ENCODE measurements at places on chromosomes 6 and 20. TPM values are rescaled to one million over a fixed set of nuclear protein-coding genes. Genes with fewer than 3 reads are reported as not detected.

DNA sequence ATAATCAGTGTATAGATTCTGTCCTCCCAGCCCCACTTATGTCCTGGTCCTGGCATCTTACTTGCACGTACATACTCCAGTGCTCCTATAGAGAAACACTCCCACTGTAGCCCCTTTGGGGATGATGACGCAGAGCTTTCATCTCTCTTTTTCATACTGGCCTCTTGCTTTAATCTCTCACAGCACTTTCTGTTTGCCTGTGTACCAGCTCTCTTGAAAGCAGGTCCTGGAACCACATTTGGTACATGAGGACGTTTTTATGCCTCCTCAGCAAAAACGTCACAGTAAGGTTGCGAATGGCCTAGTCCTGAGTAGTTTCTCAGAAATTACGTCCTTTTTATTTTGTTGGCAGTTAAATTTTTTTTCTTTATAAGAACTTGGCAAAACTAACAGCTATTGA lies 10.8 kb downstream of the L3MBTL3 start:
- DNase-seq, result no peak

DNA sequence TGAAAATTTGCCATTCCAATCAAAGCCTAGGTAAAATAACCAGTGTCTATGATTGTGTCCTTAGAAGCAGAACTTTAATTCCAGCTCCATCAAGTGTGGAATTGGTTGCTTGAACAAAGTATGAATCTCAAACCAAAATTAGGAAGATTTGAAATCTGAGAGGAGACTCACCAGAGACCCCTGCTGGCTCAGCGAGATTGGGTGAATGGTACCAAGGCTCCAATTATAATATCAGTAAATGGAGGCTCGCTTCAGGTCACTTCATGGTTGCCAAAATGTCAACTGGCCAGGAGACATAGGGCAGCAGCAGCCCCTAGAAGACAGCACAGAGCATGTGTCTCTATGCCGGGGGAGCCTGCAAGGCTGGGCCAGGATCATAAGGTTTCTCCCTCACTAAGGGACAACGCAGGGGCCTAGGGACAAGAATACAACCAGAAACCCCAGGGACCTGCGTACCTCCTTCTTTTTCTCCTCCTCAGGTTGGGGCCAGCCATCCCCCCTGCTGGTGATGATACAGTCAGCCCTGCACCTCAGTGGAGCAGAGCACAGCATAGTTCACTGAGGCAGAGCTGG lies 14.0 kb downstream of the RBL1 start:
- DNase-seq, result no peak

The OXT gene
- total RNA-seq, result not detected

DNA sequence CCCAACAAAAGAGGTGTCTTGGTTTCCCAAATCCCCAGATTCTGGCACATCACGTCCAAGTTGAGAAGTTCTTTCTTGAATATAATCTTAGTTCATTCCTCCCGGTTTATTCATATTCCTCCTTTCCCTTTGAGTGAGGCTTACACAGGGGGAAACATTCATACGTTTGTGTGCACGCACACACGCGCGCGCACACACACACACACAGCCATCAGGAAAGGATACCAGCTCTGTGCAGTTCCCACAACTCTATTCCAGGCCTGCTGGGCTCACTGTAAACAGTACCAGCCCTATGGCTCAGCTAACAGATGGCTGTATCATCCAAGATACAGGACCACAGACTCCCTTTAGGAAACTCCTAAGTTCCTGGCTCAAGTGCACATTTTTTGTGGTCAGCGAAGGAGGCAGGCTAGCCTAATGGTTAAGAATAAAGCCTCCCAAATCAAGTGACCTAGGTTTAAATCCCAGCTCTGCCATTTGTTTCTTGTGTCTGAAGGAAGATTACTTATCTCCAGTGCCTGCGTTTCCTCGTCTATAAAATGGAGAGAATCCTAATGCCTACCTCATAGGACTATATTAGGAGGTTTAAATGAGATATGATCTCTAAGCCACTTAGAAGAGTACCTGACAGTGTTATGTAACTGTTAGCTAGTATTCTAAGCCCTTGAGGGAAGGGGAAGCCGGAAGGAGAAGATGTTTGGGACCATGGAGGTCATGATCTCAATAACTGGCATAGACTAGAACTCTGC lies 3.7 kb upstream of the TAF8 start:
- no peak for DNase-seq

DNA sequence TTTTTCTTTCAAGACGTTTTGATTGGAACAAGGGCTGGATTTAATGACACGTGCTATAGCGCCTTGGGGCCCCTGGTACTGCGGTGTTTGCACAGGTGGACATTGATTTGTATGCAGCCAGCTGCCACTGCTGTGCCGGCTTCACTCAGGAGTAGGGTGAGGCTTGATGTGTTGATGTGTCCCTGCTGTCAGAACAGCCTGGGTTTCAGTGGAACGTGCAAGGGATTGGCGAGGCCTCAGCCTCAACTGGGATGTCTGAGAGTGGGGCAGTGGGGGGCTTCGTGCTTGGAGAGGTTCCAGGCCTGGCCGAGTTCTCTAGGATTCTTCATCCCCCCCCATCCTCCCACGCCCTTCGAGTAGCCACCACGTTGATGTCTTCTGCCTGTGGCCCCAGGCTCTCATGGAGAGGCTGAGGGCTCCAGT lies 23.0 kb downstream of the PYGB start:
- DNase-seq, result no peak

GRCh38 chr6:16481697-16482399 lies 243.5 kb downstream of the GMPR start:
- no peak for DNase-seq

- DNase-seq, result no peak
Observed at GRCh38 chr20:12875510-12875909, 133.3 kb upstream of the SPTLC3 start.
